GM12891 (cell line): ENCODE measurements at places on chromosomes 16 and 17.

DNA sequence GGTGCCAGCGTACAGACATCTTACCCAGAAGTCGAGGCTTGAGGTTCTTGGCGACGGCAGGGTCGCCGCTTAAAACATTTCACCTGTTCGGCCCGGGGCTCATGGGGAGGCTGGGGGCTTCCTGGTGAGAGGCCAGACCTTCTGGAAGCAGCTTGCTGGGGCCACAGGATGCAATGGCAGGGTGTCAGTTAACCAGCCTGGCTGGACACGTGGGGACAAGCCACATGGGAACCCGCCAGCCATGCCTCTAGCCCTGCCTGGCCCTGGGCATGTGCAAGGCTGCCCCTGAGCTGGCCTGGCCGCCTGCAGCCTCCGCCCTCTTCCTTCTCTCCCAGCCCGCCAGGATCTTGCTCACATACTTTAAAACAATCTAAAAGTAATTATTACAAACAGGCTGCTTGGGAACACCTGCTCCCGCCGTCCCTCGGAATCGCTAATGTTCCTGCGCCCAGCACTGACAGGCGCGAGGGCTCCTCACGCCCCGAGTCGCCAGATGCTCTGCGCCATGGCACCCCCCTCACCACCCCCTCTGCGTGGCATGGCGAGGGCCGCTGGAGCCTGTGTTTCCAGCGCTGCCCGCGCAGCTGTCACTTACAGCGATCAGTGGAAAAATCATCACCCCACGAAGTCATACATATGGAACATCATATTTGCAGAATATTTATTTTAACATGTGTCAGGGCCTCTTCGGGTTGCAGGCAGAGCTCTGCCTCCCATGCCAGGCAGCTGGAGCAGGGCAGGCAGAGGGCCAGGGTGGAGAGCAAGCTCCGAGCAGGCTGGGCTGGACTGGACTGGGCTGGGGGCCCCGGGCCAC lies 188.7 kb upstream of the GSE1 start:
- no peak for DNase-seq

- DNase-seq, result no peak
These were observed 26.4 kb upstream of the ARL4D start for GRCh38 chr17:43372273-43372911.

GRCh38 chr17:79977708-79978547 lies 57.7 kb downstream of the TBC1D16 start:
- no peak for DNase-seq

GRCh38 chr17:21003007-21003621 lies 39.7 kb downstream of the USP22 start:
- no peak for DNase-seq

DNA sequence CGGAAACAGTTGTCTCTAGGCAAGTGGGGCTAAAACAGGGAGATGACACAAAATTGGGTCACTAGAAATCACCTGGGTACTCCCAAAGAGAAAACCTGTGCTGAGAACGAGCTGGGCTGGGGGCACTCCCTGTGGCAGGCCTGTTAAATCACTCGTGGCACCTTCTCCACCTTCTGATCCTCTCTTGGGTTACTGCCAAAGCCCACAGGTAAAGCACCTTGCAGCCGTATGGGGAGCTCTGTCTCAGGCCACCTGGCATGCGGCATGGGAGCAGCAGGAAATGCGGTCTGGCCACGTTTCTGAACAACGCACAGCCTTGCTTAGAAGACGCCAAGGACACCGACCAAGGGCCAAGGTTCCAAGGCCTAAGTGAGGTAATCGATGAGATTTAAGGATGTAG lies 21.5 kb upstream of the ICAM2 start:
- DNase-seq, result no peak

GRCh38 chr17:72872396-72872795 lies 220.1 kb downstream of the SLC39A11 start:
- no peak for DNase-seq

DNA sequence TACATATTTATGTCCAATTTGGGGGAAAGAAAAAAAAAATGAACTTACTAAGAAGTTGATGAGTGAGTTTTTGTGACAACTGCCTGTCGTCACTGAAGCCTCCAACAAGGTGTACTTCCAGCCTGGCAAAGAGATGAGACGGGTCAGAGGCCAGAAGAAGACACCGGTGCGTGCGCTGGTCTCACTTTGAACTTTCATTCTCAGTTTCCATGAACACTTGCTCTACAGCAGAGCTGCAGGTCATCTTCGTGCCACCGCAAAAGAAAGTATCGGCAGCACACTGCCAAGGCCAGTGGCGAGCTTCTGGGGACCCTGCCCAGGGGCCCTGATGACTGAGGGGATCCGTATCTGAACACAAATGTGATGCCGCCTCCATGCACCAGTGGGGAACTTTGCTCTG lies 11.6 kb downstream of the NTAN1 start:
- DNase-seq, result no peak

DNA sequence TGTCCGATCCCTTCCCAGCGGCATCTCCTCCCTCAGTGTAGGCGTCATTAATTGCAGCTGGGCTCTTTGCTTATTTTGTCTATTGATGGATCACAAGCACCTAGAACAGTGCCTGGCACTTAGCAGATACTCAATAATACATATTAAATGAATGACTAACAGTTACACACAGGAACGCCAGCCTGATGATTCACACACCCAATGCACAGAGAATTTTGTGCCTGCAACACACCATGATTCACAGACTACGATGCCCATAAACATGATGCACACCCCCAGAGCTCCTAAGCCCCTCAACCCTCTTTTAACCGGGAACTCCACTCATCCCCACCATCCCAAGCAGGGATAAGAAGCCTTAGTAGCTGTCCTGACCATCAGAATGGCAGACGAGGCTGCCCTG lies 66.6 kb upstream of the TMEM97 start:
- DNase-seq, result no peak
